ENCODE measurements at places on chromosomes 2 and 18. TPM values are rescaled to one million over a fixed set of nuclear protein-coding genes. Genes with fewer than 3 reads are reported as not detected.

GRCh38 chr2:35081622-35082015 lies 1274.0 kb upstream of the CRIM1 start:
- DNase-seq: no peak

DNA sequence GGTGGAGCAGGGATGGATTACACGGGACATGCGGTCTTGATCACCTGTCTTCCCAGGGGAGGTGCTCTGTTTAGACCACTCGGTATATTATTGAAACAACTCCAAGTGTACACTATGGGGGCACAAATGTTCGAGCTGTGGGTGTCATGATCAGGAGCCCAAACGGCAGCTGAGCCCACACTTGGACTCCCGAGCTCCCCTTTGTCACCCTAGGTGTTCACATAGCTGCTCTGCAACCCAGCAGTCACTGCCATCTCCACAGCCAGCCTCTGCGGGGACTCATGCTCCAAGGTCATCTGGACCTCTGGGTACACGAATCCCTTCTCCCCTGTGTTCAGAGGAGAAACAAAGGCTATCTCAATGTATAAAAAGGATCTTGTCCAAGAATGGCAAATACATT lies 46.0 kb downstream of the CAPN13 start:
- DNase-seq: no peak

- no peak for DNase-seq
Measured at GRCh38 chr2:71905205-71905604, 242.5 kb downstream of the CYP26B1 start.

- DNase-seq: peak; percentile 67
Measured at GRCh38 chr2:66805016-66805865, 370.3 kb downstream of the MEIS1 start.

DNA sequence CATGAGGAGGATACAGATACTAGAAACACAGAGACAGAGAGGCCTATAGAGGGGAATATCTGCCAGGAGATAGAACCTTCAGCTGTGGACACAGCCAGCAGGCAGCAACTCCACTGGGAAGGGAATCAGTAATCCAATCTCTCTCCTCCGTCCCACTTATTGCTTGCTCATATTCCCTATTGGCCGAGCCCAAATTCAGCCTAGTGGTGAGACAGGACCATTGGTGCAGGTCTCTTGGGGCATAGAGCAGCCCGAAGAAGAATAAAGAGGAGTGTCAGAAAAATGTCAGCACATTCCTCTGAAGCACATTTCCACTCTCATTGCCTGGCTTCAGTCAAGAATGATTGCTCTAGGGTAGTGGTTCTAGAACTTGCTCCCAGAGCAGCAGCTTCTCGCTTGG lies 1091.5 kb upstream of the GYPC start:
- DNase-seq: no peak

Gene ANTXR1
- total RNA-seq: 49.0 TPM
